Stimulated activated CD4-positive, alpha-beta T cell treated with anti-CD3 and anti-CD28 coated beads, Interleukin-2, amount 100 ng/mL, for 48 hours (primary cell): ENCODE measurements at places on chromosomes 11 and 22.

DNA sequence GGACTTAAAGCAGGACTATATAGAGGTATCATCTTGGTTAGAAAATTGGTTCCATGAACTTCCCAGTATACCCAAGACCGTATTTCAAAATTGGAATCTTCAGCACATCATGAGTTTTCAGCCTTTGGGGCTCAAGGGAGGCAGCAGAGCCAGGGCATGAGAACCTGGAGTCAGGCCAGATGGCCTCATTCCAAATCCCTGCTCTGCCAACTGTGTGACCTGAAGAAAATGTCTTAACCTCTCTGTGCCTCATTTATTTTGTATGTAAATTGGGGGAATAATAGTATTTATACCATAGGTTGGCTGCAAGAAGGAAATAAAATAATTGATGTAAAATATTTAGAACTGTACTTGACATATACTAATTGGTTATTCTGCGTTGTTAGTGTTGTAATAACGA, 987.6 kb downstream of the TBC1D22A start:
- no peak for DNase-seq

DNA sequence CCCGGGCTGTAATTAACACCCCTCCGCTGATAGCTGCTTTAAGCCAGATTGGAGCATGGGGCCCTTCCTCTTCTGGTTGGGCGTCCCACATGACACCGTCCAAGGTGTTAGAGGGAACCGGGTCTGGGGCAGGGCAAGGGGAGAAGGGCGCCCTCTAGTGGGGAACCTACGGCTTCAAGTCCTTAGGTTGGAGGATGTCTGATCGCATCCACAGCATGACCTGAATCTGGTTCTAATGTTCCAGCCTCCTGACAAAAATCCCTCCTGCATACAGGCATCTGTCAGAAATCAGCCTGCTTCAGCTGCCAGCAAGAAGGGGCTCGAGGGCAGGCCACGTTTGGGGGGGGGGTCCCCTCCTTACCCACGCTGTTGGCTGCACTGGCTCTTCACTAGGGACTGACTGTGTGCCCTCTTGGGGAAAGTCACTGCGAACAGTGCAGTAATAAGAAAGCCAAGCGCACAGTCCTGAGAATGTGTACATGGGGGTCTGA, 94.2 kb upstream of the TBCEL start:
- DNase-seq: peak; percentile 57

- no peak for DNase-seq
These were observed 56.5 kb upstream of the IGLL5 start for GRCh38 chr22:22830957-22831688.

DNA sequence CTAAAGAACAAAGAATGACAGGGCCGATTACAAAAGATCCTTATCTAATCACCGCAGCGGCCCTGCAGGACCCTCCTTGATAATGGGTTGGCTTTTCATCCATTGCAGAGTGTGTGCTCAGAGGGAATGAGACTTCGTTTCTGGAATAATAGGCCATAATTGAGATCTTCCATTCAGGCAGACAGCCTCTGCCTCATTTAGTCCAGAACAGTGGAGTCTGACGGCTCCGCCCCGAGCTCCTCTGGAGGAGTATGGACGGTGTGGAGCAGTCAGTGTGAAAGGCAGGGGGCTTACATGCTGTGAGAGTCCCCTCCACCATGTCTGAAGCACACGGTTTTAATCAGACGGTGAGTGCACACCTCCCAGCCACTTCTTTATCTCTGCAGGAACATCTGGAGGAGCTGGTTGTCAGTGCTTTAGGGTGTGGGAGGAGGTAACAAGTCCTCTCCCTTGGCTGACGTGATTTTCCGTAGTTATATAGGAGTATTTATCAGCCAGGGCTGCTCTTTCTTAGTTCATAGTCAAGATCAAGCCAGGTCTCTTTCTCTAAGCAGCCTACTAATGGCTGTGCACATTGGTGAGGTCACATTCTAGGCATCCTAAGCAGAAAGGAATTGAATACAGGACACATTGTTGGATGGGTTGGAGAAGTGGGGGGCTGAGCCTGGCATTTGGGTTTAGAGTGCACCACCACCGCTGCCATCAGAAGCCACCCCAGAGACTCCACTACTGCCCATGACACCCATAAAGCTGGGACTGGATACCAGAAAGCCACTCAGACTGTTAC, 1477.9 kb downstream of the TBC1D22A start:
- DNase-seq: no peak

GRCh38 chr22:38471237-38471636, 3.3 kb downstream of the KDELR3 start:
- DNase-seq: no peak

GRCh38 chr11:119617340-119617713, 111.7 kb downstream of the NECTIN1 start:
- no peak for DNase-seq

DNA sequence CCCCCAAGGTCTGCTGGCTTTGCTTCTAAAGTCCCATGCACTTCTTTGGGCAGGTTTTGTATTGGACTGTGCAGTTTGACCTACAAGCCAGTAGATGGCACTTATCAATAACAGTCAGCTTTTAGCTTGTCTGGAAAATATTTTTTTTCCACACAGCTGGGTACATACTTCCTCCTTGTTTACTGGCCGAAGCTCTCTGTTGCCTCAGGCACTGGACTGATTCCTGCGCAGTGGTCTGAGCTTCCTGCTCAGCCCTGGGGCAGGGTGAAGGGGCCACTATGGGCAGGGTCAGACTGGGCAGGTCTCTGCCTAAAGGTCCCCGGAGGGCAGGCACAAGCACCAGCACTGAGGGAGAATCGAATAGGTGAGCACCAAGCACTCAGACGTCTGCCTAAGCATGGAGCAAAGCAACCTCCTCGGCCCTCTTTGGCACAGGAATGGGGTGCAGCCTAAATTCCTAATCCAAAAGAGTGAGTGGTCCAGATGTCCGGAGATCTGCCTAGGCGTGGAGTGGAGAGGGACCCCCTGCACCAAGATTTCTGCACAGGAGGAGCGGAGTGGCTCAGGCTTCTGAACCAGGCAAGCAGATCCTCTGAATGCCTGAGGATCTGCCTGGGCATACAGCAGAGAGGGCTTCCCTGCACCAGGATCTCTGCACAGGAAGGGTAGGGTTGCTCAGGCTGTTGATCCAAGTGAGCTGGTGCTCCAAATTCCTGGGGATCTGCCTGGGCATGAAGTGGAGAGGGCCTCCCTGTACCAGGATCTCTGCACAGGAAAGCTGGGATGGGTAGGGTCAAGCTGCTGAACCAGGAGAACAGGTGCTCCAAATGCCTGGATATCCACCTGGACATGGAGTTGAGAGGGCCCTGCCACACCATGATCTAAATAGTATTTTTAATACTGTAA, 105.9 kb upstream of the C11orf58 start:
- no peak for DNase-seq

GRCh38 chr11:119727523-119728151, 1.4 kb downstream of the NECTIN1 start:
- no peak for DNase-seq

DNA sequence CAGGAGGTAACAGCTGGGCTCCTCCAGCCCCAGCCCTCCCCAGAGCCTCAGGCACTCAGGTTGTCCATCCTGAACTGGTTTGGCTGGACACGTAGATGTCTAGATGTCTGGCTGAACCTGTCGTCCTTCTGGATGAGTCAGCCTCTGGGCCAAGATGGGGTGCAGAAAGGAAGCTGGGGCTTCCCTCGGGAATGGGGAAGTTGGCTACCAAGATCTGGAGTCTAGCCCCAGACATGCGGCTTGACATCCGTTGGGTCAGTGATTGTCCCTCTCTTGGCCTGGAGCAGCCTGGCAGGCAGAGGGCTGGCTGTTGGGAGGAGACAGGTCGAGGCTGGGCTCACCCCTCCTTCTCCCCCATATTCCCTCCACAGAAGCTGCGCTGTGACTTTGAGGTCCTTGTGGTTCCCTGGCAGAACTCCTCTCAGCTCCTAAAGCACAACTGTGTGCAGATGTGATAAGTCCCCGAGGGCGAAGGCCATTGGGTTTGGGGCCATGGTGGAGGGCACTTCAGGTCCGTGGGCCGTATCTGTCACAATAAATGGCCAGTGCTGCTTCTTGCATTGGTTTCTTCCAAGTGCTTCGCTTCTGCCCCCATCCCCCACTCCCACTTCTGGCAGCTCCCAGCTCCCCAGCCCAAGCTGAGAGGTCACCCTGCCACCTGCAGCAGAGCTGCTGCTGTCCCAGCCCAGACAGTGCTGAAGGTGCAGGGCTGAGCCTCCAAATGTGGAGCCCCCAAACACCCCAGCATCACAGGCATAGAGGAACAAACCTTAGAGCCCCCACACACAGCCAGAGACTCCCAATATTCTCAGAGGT, 1.3 kb downstream of the CST6 start:
- DNase-seq: no peak

- no peak for DNase-seq
These were observed 407.3 kb upstream of the CCDC90B start for GRCh38 chr11:83693306-83693992.

- DNase-seq: no peak
These were observed 6.2 kb upstream of the YPEL1 start for GRCh38 chr22:21741790-21742189.

DNA sequence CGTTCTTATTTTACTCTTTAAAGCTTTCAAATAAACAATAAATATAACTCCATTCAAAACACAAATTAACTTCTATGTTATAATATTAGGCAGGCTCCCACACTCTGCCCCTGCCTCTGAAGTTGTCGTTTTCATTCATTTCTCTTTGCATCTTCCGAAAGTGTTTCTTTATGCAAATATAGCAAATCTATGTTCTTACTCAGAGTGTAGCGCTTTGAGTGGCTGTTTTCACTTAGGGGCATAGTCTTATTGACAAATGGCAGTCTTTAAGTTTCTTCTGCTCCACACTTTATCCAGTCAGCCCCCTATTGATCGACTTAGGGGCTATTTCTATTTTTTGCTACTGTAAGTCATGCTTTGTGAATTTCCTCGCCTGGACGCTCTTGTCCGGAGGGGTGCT, 45.3 kb upstream of the RTL6 start:
- no peak for DNase-seq

DNA sequence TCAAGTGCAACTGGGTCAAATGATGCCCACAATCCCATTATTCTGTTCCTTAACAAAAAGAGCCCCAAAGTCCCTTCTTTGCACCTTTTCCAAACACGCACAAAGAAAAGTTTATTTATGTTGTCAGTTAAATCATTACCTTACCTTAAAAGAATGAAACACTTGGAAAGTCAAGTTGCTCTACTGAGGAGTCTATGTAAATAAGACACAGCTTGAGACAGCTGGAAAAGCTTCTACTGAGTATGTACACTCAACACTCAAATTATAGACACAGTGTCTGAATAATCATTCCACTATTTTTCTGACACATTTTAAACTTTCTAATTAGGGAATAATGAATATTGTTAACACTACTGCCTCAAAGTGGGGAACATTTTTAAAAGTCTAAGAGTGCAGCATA, 21.6 kb upstream of the PHLDA2 start:
- no peak for DNase-seq

- DNase-seq: no peak
These were observed 1046.1 kb downstream of the DLG2 start for GRCh38 chr11:84581083-84581482.

DNA sequence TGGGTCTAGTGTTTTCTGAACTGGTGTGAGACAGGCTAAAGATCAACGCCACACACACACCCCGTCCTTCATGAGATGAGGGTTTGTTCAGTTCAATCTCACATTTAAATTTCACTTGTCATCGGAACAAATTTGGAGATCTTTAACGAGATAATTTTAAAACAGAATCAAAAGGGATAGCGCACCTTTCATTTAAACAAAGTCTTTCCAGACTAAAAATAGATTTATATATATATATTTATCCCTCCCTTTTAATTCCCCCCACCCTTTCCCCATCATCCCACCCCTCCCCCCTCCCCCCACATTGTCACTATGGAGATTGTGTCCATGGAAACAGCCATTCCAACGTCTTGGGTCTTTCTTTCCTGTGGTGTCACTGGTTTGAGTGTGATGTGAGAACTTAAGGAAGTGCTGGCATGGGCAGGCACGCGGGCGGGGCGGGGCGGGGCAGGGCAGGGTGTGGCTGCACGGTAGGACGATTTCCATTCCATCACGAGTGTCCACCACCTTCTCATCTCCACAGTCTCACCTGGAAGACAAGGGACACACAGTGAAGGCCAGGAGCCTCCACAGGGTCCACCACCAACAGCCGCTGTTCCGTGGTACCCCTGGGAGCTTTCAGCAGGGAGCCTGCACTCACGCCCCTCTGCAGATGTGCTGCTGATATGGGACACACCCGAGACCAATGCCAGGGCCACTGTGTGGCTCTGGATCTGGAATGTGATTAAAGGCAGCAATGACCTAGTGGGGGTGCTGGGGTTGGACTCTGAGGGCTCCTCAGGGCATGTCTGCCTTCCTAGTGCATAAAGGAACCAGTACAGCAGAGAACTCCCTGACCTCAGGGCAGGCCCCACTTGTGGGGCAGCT, 30.5 kb upstream of the CYP2D6 start:
- DNase-seq: no peak

- no peak for DNase-seq
These were observed 121.2 kb downstream of the SPATA19 start for GRCh38 chr11:133724116-133724515.

DNA sequence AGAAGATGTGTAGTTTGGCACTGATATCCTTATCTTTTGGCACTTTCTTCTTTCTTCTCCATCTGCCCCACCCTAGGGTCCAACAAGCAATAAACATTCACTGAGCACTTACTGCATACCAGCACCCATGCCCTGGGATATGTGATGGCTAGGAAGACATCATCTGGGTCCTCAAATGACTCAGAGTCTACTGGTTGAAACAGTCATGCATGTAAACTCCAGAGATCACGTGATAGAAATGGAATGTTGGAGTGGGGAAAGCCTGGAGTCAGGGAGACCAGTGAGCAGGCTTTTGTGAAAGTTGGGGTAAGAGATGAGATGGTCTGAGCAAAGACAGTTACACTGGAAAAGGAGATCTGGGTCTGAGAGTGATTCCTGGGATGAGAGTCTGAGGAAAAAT, 724.9 kb upstream of the TENM4 start:
- DNase-seq: no peak

DNA sequence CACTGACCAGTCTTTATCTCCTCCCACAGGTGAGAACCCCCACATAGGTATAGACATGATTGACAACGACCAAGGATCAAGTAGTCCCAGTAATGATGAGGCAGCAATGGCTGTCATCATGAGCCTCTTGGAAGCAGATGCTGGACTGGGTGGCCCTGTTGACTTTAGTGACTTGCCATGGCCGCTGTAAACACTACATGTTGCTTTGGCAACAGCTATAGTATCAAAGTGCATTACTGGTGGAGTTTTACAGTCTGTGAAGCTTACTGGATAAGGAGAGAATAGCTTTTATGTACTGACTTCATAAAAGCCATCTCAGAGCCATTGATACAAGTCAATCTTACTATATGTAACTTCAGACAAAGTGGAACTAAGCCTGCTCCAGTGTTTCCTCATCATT, 76.5 kb downstream of the BTBD10 start:
- DNase-seq: no peak

GRCh38 chr11:68780829-68781228, 29.5 kb upstream of the TESMIN start:
- DNase-seq: no peak

DNA sequence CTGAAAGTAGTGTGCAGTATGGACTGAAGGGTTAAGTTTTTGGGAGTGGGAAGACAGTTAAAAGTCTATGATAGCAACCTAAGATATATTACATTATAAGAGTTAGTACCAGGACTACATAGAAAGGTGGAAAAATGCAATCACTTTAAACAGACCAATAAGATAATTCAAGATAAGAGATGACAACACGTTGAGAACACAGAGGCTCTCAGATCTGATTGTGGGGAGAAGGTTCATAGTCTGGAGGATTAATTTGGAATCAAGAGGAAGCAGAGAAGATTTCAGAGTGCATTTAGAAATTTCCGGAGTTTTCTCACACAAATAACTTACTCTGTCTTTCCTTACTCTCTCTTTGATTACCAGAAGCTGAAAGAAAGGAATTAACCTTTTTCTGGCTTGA, 441 bp downstream of the CASP5 start:
- DNase-seq: no peak

GRCh38 chr22:27065279-27065678, 407.9 kb downstream of the MIAT start:
- no peak for DNase-seq
